ENCODE measurements at places on chromosomes 12 and 14. TPM values are rescaled to one million over a fixed set of nuclear protein-coding genes. Genes with fewer than 3 reads are reported as not detected.

The CELA1 gene
- not detected for total RNA-seq

DNA sequence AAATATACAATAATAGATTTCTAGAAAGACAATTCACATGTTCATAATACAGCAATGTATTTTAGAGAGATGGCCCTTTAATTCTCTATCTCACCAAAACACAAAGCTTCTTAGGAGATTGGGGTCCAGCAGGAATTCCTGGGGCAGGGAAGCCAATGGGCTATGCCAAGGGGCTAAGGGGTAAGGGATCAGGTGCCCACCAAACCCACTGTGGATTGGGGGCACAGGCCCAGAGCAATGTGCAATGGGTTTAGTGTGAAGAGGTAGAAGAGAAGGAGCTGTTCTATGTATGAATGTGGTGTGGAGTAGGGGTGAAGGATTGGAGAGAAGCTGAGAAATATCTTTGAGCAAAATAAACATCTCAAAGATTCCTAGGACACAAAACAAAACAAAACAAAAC is 2.6 kb downstream of the HOXC13 start:
- H3K4me1 ChIP-seq, result no peaks in the 10 kb centered on the region
- no peak for DNase-seq

DNA sequence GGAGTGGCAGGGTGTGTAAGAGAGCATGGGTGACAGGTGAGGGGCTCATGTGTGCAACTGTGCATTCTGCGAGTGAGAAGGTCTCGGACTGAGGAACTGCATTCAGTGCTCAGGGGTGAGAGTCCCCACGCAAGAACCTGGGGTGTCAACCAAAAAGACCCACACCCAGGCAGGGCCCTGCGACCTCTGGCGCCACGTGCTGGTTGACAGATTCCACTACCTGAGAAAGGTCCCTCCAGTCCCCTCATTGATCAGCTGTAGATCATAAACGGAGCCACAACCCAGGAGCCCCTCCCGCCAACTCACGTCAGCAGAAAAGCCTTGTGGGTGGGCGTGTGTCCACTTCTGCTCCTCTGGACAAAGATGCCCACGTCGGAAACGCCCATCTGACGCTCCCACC is 98.7 kb downstream of the ASCL4 start:
- no peak overlapping the region for H3K4me3 ChIP-seq
- no peak overlapping the region for H3K27ac ChIP-seq
- no peaks in the 10 kb centered on the region for H3K36me3 ChIP-seq
- no peaks in the 10 kb centered on the region for H3K4me1 ChIP-seq

DNA sequence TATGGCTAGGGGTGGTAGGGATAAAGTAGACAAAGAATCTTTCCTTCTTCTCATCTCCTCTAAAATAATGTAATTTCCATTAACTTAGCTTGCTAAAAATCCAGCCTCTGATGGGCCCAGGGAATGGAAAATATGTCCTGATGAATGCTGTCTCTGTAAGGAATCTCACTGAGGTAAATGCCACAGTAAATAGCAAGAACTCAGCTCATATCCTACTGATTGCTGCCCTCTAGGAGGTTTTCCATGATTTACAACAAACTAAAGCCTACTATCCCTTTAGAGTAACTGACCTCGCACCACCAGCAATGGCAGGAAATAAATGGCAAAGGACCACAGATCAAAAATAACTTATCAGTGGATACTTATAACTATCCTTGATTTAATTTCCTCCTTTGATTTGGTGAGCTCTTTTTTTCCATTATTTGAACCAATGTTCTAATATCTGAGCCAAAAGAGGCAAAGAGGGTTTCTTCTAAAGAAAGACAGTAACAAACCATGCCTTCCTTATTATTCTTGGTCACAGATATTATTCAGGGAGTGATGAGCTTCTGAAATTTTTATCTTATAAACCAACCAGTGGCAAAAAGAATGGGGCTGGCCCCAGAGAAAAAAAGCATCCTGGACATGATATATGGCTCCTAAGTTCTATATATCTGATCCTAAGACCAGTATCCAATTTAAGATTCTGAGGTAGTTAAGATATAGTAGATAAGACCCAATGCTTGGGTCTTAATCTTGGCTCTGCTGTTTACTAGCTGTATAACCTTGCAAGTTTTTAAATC is 43.8 kb downstream of the SENP1 start:
- no peaks in the 10 kb centered on the region for H3K27me3 ChIP-seq
- H3K27ac ChIP-seq, result no peak overlapping the region
- no peak for DNase-seq
- no peak overlapping the region for H3K4me3 ChIP-seq
- H3K4me1 ChIP-seq, result no peaks in the 10 kb centered on the region
- H3K36me3 ChIP-seq, result peaks cover 74% of the 10 kb centered on the region

GRCh38 chr12:131636940-131637750 is 73.7 kb upstream of the SFSWAP start:
- H3K36me3 ChIP-seq, result no peaks in the 10 kb centered on the region
- no peak overlapping the region for H3K27ac ChIP-seq
- DNase-seq, result no peak

GRCh38 chr14:20294636-20295035 is 11.1 kb downstream of the TTC5 start:
- H3K36me3 ChIP-seq, result peaks cover 41% of the 10 kb centered on the region
- no peaks in the 10 kb centered on the region for H3K4me1 ChIP-seq
- H3K27ac ChIP-seq, result no peak overlapping the region

Data from activated CD4-positive, alpha-beta T cell treated with anti-CD3 and anti-CD28 coated beads, Interleukin-2, amount 10 ng/mL, durations not matched to agents 7 days and 5 days (primary cell).